Mesendoderm (in vitro differentiated cells): ENCODE measurements at places on chromosomes 2 and 18.
A peak's percentile ranks its signal among the peaks of the same experiment; 100 is the strongest.

- no peak for DNase-seq
These were observed 56.9 kb downstream of the RHBDD1 start for GRCh38 chr2:226892729-226893128.

DNA sequence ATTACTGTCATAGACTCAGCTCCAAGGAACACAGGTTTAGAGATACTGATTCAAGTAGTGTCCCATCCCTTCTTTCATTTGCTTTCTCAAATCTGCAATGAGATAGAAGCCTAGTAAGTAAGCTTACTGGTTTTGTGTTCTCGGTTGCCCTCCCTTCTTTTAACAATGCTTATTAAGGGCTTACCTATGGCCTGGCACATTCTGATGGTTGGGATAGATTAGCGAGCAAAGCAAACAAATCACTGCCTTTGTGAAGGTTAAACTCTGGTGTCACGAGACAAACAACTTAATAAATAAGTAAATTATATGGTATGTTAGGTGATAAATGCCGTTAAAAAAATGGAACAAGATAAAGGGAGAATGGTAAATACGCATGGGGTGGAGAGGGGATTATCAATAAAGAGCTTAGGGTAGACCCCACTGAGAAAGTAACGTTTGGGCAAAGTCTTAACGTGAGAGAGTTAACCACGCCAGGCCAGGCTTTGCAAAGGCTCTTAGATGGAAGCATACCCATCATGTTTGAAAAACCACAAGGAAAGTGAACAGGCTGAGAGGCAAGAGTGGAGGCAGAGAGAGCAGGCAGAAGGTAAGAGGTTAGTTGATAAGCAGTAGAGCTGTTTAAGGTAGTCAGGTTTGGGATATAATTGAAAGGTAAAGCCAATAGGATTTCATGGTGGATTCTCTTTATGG is 31.0 kb downstream of the EIF2AK3 start:
- peak; percentile 81 for DNase-seq

- DNase-seq = no peak
These were observed 519.4 kb upstream of the DSEL start for GRCh38 chr18:68035774-68036522.

DNA sequence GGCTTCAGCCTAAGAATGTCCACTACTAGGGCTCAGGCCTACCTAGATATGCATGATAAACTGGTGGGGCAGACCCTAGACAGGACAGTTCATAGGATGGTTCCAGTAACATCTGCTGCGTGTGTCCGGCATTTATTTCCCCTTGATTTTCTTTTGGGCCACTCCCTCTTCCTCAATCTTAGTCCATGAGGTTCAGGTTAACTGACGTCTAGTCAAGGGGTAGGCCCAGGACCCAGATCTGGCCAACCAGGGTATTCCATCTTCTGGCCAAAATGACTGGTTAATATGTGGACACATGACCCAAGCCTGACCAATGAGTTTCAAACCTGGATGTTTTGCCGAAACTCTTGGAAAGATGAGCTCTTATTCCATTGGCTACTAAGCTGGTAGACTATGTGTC is 15.2 kb downstream of the TMEM247 start:
- DNase-seq = no peak

DNA sequence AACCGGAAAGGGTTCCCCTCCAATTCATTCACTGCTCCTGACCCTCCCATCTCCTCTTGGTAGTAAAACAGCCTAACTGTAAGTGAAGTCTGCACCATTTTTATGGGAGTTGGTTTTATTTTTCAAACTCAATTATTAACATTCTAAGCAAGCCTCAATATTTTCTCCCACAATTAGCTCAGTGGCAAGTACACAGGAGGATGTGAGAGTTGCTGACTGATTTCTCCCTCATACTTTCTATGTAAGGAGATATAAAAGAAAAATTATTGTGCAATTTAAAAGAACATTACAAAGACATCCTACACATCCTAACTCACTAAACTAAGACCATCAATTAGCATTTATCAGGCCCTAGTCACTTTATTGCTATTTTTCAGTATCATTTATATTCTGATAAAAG is 73.9 kb downstream of the PIAS2 start:
- no peak for DNase-seq

DNA sequence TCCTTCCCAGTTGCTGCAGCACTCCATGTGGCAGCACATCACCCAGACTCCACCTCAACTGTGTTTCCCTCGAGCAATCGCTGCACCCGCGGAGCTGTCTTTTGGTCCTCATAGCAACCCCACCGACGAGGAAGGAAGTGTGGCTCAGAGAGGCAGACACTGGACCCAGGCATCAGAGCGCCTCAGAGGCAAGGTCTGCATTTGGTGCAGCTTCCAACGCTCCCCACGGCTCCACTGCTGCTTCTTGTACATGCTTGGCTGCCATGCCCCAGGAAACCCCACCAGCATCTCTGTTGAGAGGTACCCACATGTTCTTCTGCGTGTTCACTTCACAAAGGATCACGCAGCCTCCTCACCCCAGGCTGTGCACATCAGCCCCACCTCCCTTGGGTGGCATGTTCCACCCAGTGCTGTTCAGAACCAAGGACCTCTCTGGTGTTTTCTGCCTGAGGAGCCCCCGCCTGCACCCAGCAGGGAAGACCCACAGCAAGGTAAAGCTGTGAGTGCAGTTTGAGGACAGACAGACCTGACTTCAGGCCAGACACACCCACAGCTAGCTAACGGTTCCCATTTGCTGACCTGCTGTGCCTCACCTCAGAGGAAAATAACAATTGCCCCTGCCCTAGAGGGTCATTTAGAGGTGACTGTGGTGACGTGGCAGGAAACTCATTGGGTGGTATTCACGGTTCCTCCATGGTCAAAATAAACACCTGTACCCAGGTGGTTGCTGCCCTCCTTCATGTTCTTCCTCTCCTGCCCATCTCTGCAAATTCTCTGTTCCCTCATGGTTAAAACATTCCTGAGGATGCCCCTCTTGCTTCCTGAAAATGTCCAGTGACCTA is 326.3 kb upstream of the MYT1L start:
- DNase-seq = no peak

DNA sequence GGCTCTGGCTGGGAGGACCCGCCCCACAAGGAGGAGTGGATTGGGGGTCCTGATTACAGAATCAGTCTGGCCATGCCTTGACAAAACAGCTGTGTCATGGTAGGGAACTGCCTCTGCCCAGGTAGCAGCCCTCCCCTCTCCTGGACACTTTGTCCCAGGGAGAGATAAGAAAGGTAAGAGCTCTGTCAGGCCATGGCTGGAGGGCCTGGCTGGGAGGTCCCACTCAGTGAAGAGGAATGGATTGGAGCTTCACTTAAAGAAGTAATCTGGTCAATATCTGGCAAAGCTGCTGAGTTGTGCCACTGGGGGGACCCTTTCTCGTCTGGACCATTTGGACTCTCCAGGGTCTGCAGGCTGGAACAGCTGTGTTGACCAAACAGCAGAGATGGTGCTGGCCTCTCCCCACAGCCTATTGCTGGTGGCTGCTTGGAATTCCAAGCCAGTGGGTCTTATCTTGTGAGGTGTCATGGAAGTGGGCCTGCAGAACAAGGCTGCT is 75.4 kb downstream of the EPC2 start:
- DNase-seq = peak; percentile 72

DNA sequence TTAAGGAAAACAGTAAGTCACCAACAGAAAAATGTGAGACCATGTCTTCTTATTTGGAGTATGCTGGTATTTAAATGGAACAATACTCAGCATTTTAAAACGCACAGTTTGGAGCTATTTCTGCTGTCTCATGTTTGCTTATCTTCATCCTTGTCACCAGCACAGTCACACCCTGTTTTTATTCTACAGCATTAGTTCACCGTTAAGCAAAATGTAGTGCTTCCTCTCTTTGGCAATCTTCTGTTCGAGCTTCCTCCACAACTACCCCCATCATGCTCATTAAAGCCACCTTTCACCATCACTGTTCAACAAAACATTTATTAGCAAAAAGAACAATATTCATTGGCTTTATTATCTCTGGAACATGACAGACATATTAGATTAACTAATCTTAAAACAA is 64.0 kb downstream of the SLC40A1 start:
- no peak for DNase-seq

DNA sequence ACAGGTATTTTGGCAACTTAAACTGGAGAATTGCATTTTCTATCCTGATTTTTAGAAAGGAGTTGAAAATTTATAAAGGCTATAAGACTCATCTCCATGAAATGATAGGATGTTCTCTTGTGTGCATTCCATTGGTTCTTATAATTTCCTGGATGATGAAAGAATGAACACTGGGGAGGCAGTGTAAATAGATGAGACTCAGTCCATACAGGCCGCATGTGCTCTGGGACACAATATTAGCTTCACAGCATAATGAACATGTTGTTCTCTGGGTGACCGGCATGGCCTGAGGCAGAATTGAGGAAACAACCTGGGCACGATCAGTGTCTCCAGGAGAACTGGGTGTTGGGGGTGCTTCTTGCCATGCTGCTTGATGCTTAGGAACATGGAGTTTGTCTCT is 38.8 kb downstream of the AOX1 start:
- no peak for DNase-seq
